ENCODE measurements at places on chromosomes 5 and 9. TPM values are rescaled to one million over a fixed set of nuclear protein-coding genes. Genes with fewer than 3 reads are reported as not detected.

DNA sequence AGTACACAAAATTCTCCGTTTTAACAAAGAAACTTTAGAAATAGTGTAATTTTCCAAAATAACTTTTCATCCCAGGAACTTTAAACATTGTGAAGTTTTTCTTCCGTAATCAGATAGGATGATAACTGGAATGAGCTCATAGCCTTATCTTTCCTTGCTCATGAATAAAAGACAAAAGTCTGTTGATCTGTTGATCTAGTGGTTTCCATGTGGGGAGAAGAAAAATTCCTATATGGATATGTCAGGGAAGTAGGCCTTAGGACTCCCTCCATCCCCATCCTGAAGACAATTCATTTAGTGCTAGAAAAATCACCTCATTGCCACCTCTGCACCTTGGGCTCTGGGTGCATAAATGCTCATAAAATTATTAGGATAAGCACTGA, 266.6 kb downstream of the SMARCA2 start:
- no peak for DNase-seq

DNA sequence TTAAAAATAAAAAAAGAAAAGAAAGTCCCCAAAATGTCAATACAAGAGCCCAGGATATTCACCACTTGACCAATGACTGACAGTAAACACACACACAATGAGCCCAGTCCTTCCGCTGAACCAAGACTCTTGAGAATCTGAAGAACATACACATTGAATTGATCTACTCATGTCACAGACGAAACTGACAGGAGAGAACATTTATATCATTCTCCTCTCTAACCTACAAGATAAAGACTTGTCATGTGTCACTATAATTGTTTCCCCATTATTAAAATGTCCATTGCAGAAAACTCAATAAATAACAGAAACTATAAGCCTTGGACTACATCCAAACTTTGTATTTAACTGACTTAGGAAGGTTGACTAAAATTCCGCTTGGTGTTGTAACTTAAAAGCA, 296.7 kb downstream of the EPB41L4A start:
- no peak for DNase-seq

DNA sequence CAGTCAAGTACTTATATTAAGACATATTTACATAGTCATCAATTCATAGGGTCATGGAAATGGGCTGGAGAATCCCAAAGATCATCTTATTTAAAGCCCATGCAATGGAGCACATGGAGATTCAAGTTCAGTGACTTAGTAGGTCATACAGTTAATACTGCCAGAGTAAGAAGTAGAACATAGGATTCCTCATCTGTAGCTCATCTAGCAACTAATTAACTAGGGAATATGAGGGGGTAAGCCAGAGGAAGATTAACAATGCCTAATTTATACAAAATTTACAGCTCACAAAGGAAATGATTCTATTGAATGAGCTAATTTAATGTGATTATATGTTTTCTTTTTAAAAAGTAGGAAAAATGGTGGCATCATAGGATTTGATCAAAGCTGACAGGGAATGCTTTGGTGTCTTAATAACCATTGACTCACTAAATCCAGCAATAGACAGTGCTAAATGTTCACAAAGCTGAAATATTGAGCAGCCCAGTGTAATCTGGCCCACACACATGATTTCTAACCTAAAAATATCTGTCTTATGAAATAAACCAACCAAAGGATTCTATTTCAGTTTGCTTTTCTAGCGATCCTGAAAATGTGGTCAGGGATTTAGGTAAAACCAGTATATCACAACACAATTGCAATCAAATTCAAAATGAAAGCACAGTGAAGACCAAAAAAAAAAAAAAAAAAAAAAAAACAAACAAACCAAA, 53.3 kb downstream of the PRDM6 start:
- no peak for DNase-seq

GRCh38 chr5:56693220-56693579, 122.1 kb upstream of the MAP3K1 start:
- no peak for DNase-seq

DNA sequence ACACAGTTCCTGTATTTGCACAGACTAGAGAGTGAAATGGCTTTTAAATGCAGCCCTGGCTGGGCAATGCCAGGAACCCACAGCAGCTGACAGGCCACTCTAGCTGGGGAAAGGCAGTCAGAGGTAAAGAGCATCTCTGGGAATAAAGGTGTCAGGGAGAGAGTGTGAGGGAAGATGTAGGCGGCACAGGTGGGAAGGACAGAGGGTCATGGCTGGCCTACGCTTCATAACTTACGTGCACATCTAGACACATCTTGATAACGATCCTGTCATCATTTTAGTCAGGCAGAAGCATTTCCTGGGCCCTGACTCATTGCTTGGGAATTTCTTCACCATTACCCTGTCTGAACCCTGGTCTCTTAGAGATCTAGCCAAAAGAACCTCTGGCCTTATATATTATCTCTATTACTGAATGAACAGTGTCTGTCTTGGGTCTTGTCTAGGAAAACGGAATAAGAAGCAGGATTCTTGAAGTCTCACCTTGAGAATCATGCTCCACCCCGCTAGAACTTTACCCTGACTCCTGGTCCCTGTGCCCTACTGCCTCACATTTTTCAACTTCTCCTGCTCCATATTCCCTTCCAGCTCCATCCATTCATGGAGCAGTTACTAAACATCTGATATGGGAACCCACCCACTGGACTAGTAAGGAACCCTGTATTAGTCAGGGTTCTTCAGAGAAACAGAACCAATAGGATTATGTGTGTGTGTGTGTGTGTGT, 106.4 kb upstream of the ELL2 start:
- no peak for DNase-seq

- no peak for DNase-seq
These were observed 78.9 kb downstream of the NSUN2 start for GRCh38 chr5:6553972-6554371.

DNA sequence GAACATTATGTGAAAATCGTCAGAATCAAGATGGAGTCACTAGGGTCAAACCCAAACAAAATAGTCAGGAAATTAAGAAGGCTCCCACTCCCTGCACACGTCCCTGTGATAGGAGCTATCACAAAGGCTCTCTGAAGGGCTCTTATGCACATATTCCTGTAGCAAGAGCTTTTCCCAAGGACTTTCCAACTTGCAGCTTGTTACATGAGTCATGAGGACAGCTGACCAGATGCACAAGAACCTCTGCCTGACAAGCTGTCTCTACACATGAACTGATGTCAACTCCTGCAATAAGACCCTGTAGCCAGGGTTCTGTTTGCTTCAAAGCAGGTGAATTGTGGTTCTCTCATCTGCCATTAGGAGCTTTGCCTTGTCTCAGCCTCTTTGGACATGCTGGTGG, 122.4 kb downstream of the OLFM1 start:
- no peak for DNase-seq

- no peak for DNase-seq
These were observed 498.8 kb downstream of the ARHGEF28 start for GRCh38 chr5:74124826-74125225.

- DNase-seq = no peak
These were observed 169.2 kb upstream of the SLC30A5 start for GRCh38 chr5:68924481-68925145.

GRCh38 chr9:92607088-92607487, 62.8 kb downstream of the IPPK start:
- DNase-seq = no peak

- no peak for DNase-seq
These were observed 23.9 kb upstream of the MYOT start for GRCh38 chr5:137843676-137844299.

GRCh38 chr5:178624631-178625546, 2.0 kb downstream of the CLK4 start:
- DNase-seq = no peak

DNA sequence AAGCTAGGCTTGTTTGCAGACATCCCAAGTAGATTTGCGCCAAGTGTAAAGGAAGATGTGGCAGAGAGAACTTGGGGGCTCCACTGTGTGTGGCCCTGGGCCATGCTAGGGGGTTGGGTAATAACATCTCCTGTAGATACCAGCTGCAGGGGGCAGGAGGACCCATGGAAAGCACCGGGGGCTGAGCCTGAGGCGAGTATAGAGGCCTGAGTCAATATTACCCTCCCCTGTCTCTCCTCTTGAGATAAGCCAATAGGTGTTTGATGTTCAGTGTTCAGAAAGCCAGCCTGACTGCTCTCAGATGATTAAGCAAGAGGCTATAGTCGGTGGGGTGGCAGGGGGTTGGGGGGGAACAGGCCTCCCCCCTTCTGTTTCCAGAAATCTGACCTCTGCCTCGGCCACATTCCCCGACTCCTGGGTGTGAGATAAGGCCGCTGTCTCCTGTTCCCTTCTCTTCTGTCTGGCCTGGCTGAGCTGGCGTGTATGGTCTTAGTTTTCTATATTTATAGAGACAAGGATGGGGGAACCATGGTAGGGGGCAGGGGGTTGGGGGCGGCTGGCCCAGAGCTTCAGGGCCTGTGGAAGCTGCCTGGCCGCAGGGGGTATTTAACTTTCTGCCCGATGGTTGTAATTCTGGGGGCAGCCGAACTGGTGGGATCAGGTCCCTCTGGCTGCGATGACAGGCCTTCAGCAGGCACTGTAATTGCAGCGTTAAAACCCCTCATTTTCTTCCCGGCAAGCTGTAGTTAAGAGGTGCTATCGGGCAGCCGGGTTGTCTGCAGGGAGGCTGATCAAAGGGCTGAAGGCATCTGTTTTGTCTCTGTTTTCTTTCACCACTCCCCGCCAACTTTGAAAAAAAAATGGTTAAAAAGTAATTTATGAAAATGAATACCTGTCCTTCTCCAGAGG, 292.0 kb downstream of the NSG2 start:
- DNase-seq = no peak

DNA sequence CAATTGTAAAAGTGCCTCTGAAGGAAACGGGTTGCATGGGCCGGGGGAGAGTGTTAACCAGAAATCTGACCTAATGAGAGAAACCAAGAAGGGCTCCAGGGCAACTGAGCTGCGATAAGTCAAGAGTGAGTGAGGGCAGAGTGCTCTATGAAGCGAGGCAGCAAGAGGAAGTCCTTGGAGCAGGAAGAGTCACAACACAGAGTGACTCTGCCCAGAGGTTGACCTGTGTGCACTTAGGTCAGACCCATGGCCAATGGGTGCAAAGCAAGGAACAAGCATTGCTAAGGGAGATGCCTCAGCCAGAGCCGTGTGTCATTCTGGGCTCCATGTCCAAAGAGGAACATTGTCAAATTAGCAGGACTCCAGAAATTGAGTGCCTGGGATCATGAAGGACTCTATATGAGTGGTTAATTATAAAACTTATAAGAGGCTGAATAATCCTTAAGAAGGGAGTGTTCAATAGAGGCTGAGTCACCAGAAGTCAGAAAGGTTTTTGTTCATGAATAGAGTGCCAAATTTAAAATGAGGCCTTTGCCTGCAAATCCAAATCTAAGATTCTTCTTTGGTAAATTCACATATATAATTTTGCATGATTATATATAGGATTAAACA, 438.5 kb downstream of the MED10 start:
- no peak for DNase-seq

GRCh38 chr5:41325074-41325473, 111.7 kb upstream of the C6 start:
- DNase-seq = no peak

DNA sequence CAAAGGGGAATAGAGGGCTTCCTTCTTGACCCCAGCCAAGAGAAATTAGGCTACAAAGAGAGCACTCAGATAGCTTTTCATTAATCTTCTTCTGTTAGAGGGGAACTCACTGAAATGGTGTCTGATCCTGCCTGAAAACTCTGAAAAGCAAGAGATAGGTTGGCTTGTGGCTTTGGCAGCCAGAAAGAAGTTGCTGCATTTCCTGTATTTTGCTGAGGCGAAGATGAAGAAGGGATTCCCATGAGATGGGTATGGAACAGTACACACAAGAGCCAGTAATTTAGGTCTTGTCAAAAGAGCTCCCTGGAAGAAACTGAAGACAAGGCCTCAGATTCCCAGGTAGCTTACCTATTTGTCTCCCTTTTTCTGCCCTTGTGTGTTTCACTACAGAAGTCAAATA, 120.9 kb upstream of the TARS1 start:
- DNase-seq = no peak

DNA sequence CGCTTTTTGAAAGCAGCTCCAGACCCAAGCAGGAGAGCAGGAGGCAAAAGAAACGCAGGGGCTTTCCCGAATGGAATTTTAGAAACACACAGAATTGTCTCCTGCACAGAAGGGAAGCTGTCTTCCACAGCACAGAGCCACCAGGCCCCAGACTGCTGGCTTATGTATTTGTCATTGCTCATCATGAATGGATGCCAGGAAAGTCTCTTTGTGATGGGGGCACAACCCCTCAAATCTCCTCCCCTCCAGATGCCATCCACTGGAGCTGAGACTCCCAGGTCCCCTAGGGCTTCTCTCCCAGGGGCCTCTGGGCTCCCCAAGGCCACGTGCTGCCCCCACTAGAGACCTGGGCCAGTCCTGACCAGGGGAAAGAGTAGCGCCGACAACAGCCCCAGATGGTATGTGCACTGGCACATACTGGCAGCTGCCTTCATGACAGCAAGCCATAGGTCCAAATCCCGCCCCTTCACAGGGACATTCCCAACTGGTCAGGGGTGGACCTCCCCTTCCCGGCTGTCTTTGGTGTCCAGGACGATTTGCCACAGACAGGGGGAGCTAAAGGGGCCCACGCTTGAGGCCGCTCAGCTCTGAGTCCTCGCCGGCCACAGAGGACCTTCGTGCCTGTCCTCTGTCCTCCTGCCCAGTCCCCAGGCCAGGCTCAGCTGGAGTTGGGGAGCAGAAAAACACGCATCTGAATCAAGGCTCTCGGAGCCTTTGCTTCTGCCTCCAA, 127.8 kb downstream of the KCNIP1 start:
- no peak for DNase-seq

- no peak for DNase-seq
These were observed 77.1 kb upstream of the RASEF start for GRCh38 chr9:83140061-83140460.

- DNase-seq = no peak
These were observed 68.2 kb downstream of the HMHB1 start for GRCh38 chr5:143880178-143880577.

TMEM171 gene
- not detected for total RNA-seq

HTR4 gene
- not detected for total RNA-seq

BRINP1 gene
- not detected for total RNA-seq

MELK gene
- 1.7 TPM for total RNA-seq

TEX53 gene
- total RNA-seq = not detected

PCDHGA11 gene
- not detected for total RNA-seq

FBXO4 gene
- 11.9 TPM for total RNA-seq

SHISAL2B gene
- total RNA-seq = not detected

OTULINL gene
- total RNA-seq = 47.1 TPM

ROR2 gene
- 0.12 TPM for total RNA-seq

ISOC1 gene
- 13.1 TPM for total RNA-seq
